ENCODE measurements at places on chromosomes 2 and 18.

DNA sequence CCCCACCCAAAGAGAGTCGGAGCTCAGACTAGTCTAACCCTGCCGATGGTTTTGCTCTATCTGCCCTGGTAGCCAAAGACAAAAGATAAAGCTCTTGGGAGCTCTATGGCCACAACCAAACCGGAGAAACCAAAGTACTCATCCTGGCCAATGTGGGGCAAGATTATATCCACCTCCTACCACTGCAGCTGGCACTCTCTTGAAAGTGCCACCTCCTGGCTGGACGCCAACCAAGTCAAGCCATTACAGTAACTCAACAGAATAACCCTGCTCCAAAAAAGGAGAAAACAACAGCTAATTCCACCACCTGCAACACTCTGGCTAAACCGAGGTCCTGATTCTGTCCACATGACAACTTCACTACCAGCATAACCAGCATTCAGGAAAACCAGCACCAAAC is 57.6 kb downstream of the SESTD1 start:
- DNase-seq, result no peak

DNA sequence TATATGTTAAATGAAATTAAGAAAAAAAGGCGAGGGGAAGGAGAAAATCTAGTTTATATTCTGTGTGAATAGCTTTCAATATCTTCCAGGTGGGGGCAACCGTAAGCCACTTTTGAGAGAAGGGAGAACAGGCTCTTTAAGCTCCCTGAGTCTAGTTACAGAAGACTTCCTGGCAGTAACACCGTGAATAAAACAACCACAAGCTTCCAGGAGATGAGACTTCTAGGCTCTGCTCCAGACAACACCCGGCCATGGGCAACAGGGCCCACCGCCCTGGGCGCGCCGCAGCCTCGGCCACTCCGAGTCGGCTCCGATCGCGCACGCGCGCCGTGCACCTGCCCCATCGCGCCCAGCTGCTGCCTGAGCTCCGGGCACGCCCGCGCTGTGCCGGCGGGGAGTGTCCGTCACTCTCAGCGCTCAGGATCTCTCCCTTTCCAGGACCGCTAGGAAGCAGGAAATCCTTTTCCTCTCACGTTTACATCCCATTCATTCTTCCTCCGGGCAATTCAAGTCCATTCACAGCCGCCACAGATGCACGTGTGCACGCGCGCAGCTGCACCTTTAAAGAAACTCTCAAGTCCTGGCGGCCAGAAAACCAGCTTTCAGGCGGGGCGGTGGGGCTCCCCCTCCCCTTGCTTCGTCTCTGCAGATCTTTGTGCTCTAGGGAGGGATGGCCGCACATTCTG is 19.4 kb upstream of the PAX3 start:
- no peak for DNase-seq

DNA sequence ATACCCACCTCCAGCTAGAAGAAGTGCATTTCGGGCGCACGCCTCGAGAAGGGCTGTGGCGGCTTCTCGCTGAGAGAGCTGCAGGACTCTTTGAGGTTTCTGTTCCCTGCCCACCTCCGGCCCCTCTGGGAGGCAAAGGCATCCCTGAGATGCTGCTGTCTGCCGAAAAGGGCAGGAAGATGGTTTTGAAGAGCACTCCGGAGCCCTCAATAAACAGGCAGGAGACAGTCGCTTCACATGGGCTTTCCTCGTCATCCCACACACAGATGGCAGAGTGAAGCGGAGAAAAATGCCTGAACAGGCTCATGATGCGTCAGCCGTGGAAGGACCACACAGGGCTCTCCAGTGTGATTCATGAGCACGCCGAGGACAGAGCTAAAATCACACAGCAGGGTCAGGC is 25.4 kb upstream of the GLI2 start:
- no peak for DNase-seq

DNA sequence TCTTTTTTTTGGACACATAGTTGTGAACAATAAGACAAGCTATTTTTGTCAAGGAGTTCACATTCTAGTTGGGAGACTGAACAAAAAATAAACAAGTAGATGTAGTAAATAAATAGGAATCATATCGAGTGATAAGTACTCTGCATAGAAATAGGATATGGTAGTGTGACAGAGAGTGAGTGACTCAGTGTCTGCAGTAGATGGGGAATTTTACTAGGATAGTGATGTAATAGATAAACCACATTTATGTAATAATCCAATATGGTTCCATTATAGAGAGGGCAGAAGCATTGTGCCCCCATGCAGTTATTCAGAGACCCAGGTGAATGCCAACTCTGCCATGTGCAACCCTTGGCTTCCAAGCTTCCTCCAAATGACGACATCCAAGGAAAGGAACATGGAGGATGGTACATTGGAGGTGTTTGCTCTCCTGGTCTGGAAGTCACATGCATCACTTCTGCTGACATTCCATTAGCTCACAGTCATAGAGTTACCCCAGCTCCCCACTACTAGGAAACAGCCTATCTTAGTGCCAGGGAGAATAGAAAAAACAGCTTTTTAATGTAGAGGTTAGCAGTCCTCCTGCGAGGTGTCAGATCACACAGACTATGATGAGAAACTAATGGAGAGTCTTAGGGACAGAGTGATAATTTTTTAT is 595.4 kb downstream of the NYAP2 start:
- no peak for DNase-seq

DNA sequence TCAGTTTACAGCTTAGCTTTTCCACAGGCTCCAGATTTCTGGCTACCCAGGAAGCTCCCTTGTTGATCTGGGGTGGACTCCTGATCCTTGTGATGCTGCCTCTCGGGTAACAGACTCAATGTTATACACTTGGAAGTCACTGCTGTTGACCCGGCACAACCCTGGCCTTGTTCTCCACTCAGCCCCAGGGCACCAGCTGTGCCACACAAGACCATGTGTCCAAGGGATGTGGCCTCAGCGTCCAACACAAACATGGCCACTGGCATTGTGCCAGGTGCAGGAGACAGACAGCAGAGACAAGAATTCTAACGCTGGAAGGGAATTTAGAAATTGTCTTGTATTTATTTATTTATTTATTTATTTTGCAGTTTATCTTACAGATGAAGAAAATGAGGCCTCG is 39.0 kb upstream of the PPP4R1 start:
- DNase-seq, result no peak

DNA sequence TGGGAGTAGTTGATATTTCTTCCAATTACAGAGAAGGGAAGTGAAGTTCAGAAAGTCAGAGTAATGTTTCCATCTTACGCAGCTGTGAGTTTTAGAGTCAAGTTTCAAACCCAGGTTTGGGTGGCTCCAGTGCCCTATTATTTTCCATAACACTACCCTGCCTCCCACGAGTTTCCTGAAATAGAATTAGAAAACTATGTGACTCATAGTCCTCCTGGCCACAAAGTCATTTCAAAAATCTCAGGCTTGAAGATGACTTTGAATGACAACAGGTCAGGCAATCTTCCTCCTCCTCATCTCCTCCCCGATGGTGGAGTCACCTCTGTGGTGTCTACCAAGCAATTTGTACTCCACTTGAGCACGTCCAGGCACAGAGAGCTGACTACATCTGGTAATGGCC is 212.3 kb upstream of the TRIB2 start:
- no peak for DNase-seq
